ENCODE measurements at places on chromosomes 4 and X.

DNA sequence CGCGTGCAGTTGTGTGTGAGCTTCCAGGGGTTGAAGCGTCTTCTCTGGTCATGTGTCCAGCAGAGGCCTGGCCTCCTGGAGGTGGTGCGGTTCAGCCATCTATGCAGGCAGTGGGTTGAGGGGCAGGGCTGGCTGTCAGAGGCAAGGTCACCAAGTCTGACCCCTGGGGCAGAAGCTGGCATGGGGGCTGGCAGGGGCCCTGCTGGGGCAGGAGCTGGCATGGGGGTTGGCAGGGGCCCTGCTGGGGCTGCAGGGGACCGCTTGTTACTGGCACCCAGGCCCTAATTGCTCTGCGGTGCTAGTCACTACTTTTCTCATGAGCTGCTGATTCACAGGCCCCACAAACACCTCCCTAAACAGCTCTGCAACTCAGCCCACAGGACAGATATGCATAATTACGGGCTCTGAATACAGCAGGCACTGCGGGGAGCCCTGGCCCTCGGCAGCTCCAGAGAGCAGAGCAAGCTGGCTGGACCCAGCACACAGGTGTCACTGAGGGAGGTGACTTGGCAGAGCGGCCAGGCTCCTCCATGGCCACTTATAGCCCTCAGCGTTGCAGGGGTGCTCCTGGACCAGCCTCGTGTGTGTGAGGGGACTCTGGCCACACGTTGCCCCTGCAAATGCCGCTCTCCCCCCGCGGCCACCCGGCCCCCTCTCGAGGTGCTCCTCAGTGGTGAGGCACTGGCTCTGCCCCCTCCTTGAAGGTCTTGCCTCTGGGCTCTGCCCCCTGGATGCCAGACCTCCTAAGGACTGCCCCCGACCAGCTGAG, 32.7 kb downstream of the CPLX1 start:
- DNase-seq: no peak

- no peak for DNase-seq
Measured at GRCh38 chr4:184470785-184471110, 3.6 kb downstream of the IRF2 start.

- DNase-seq: no peak
Measured at GRCh38 chr4:11281720-11282119, 147.0 kb downstream of the HS3ST1 start.

- DNase-seq: no peak
Measured at GRCh38 chr4:124868495-124868894, 156.0 kb upstream of the ANKRD50 start.

GRCh38 chr4:99863-100262, 24.4 kb upstream of the ZNF718 start:
- DNase-seq: no peak

Data from left ventricle myocardium inferior (tissue), 1 donor.